ENCODE measurements at places on chromosomes 16 and 17. TPM values are rescaled to one million over a fixed set of nuclear protein-coding genes. Genes with fewer than 3 reads are reported as not detected.

DNA sequence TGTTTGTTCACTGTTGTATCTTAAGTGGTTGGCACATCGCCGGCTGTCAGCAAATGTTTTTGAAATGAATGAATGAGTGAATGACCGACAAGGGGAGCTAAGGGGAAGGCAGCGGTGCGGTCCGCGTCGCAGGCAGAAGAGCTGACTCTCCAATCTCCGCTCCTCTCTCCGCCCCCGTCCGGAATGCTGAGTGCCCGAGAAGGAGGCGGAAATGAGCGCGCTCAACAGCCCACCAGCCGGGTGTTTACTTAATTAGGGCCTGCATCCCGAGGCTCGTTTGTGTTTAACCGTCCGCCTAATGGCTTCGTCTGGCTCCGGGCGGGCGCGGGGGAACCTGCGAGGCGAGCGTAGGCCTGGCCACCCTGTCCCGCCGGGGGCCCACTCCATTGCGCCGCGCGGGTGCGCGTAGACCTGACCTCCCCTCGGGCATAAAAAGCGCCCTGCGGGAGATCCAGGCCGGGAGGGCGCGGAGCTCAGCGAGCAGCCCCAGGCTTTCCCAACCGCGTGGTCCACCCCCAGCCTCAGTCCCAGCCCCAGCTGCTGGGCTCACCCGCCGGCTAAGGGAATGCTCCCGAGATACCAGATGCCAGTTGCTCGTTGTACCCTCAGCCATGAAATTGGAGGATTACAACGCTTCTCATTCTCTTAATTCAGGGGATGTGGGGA lies 2.5 kb upstream of the CDH3 start:
- DNase-seq: no peak

KIF2B gene
- not detected for total RNA-seq

GRCh38 chr17:79118924-79119323 lies 44.3 kb downstream of the ENGASE start:
- no peak for DNase-seq

TPSG1 gene
- not detected for total RNA-seq

- no peak for DNase-seq
Measured at GRCh38 chr17:49111934-49112333, 20.6 kb upstream of the B4GALNT2 start.

GRCh38 chr17:9842057-9842758 lies 16.5 kb downstream of the GLP2R start:
- DNase-seq: peak; percentile 68

DNA sequence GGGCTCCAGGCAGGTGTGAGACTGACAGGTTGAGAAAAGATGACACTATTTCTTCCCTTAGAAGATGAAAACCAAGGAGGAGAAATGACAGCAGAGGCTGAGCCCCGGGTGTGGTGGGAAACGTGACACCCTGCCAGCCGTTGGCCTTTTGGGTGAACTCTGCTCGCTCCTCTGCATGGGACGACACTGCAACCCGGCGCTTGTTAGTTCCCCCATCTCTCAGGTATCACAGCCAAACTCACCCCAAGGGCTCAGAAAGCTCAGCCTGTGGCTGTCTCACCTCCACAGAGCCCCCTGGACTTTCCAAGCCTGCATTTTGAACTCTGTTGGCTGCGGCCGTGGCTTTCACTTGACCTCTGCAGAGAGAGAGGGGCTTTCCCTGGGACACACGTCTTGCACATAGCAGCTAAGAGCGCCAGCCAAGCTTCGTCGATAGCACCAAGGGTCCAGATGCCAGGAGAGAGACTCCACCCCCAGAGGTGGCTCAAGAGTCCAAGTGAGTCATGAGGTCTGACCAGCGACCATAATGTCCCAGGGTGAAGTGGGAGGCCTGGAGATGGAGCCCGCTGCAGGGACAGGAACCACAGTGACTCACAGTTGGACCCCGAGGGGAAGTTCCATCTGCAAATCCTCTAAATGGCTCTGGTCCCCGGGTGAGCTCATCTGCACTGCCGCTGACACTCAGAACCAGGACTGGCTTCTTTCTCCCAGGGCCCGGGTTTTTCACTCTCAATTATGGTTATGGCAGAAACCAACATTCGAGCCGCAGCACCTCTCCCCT lies 301.9 kb downstream of the SOX9 start:
- DNase-seq: peak; percentile 29

DNA sequence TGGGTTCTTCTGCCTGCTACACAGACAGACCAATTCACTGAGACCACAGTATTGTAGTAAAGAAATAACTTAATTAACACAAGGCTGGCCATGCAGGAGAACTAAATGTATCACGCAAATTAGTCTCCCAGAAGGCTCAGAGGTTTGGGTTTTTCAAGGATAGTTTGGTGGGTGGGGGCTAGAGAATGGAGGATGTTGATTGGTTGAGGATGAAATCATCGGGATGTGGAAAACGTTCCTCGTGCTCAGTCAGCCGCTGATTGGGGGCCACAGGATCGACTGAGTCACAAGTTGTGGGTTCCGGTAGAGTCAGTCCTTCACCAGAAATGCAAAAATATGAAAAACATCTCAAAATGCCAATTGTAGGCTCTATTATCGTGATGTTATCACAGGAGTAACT lies 18.7 kb downstream of the RHOT1 start:
- no peak for DNase-seq

DNA sequence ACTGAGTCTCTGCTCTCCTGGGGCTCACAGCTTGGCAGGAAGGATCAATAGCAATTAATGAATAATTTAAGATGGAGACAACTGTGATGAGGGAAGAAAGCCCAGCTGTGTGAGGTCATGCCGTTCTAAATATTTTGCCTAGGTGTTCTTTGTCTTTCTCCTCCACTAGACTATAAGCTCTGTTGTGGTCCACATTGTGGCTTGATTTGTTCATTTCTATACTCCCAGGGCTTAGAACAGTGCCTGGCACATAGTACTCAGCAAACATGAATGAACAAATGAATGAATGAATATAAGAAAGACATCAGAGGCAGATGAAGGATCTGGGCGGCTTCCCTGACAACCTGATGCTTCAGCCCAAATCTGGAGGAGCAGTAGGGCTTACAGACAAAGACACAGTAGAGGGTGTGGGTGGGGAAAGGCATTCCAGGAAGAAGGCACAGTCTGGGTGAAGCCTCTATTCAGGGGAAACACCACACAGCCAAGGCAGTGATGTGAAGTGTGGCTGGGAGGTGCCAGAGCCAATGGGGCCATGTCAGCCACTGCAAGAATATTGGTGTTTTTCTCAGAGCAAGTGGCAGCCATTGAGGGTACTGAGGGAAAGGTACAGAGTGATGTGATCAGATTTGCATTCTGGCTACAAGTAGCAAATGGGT lies 8.3 kb downstream of the CDH13 start:
- DNase-seq: no peak

DNA sequence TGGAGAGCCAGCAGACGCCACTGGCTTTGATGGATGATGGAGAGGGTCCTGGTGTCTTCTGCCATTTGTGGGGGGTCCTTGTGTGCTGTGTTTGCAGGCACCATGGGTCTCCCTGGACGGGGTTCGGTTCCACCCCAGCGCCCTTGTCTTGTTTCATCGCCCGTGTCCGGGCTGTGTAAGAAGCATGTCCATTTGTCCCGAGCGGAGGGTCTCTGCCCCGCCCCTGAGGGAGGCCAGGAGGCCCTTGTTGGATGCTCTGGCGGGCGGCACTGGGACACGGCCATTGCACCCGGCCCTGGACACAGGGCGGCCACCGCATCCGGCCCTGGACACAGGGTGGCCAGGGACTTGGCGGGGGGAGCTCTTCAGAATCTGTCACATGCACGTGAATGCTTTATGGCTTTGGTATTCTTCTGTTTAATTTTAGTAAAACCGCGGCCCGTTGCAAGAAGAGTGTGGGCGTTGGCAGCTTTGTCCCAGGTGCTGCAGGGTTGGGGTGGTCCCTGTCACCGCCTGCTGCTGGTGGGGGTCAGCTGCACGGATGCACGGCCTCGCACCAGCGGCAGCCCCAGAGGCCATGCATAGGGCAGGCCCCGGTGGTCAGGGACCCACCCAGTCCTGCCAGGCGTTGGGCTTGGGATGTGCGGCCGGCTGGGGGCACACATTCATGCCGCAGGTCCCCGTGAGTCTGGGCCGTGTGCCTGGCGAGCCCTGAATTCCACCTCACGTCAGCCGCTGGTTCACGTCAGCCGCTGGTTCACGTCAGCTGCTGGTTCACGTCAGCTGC lies 21.0 kb upstream of the ZNF750 start:
- no peak for DNase-seq

DNA sequence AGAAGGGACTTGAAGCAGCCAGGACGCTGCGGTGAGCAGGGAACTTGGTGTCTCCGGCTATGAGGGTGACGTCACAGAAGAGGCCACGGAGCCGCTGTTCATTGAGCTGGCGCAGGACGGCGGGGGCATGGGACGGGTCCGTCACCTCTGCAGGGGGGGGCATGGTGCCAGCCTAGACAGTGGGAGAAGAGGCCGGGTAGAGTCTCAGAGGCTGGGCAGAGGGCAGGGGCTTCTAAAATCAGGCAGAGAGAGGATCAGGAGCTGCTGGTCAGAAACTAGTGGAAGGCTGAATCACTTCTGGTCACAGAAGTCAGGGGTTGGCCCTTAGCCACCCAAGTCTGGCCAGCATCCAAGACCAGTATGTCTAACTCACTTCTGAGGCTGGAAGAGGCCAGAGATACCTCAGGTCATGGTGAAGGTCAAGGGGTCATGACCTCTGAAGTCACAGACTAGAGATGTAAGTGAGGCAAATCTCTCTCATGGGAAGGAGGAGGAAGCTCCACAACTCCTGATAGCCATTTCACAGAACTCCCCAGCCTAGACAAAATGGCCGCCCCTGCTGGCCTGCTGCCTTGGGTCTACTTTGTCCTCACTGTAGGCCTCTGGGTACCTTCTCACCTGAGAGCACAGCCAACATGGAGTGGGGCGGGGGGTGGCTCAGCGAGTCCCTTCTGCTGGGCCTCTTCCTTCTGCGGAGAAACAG lies 12.6 kb downstream of the ZBTB4 start:
- DNase-seq: peak; percentile 76

GPR142 gene
- not detected for total RNA-seq

- DNase-seq: peak; percentile 47
Measured at GRCh38 chr17:82924812-82925211, 85.0 kb upstream of the ZNF750 start.

All from heart left ventricle (tissue), 16 donors.